ENCODE measurements at places on chromosomes 6 and 20. TPM values are rescaled to one million over a fixed set of nuclear protein-coding genes. Genes with fewer than 3 reads are reported as not detected.

- no peak overlapping the region for H3K27ac ChIP-seq
- H3K4me3 ChIP-seq, result no peak overlapping the region
- peaks cover 8% of the 10 kb centered on the region for H3K36me3 ChIP-seq
- no peak for DNase-seq
- H3K4me1 ChIP-seq, result peaks cover 6% of the 10 kb centered on the region
Measured at GRCh38 chr6:108684771-108685329, 124.1 kb downstream of the FOXO3 start.

Gene SYS1
- total RNA-seq, result 26.1 TPM

DNA sequence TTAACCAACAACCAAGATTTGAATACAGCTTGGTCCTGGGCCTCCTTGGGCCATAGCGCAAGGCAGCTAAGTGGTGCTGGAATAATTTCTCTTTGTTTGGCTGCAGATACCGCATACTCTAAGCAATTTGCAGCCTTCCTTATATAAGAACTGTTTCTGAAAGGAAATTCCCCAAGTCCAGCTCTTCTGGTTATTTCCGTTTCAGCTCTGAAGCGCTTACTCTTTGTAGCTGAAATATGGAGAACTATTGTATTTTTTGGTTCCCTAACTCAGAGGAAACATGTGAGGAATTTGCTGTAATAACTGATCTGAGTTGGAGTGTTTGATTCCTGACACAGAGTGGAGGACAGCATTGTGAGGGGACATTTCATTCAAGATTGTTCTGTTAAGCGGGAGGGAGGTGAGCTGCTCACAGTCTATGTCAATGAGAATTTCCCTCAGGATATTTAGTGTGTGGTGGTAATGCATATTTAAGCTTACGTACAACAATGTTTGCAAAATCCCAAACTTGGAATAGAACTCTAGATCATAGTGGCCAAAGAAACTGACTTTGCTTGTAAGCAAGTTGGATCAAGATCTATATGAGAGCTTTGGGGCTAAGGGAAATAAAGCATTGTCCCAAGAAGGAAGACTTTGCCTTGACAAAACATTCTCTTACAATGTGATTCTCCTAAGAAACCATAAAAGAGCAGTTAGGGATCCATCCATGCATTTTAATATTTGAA, 576.6 kb upstream of the FLRT3 start:
- no peaks in the 10 kb centered on the region for H3K27me3 ChIP-seq
- no peak for DNase-seq
- no peaks in the 10 kb centered on the region for H3K4me1 ChIP-seq
- H3K36me3 ChIP-seq, result no peaks in the 10 kb centered on the region
- no peak overlapping the region for H3K27ac ChIP-seq
- H3K4me3 ChIP-seq, result no peak overlapping the region

- H3K4me1 ChIP-seq, result peaks cover 87% of the 10 kb centered on the region
- H3K27me3 ChIP-seq, result no peaks in the 10 kb centered on the region
- H3K36me3 ChIP-seq, result peaks cover 58% of the 10 kb centered on the region
- H3K27ac ChIP-seq, result peak overlapping the region; percentile 73
- DNase-seq, result no peak
Measured at GRCh38 chr6:90238496-90239266, 58.0 kb downstream of the BACH2 start.

Gene OXT
- not detected for total RNA-seq

Data from activated CD4-positive, alpha-beta T cell treated with anti-CD3 and anti-CD28 coated beads for 36 hours (primary cell).